ENCODE measurements at places on chromosomes 1 and 21.

DNA sequence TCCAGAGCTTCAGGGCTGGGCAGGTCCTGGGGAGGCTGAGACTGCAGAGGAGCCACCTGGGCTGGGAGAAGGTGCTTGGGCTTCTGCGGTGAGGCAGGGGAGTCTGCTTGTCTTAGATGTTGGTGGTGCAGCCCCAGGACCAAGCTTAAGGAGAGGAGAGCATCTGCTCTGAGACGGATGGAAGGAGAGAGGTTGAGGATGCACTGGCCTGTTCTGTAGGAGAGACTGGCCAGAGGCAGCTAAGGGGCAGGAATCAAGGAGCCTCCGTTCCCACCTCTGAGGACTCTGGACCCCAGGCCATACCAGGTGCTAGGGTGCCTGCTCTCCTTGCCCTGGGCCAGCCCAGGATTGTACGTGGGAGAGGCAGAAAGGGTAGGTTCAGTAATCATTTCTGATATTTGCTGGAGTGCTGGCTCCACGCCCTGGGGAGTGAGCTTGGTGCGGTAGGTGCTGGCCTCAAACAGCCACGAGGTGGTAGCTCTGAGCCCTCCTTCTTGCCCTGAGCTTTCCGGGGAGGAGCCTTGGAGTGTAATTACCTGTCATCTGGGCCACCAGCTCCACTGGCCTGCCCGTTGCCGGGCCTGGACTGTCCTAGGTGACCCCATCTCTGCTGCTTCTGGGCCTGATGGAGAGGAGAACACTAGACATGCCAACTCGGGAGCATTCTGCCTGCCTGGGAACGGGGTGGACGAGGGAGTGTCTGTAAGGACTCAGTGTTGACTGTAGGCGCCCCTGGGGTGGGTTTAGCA lies 9.3 kb downstream of the MYBPH start:
- no peaks in the 10 kb centered on the region for H3K36me3 ChIP-seq
- no peaks in the 10 kb centered on the region for H3K4me1 ChIP-seq
- DNase-seq, result no peak
- no peak overlapping the region for H3K4me3 ChIP-seq
- no peak overlapping the region for H3K27ac ChIP-seq
- no peaks in the 10 kb centered on the region for H3K27me3 ChIP-seq

- no peak for DNase-seq
- peak overlapping the region; percentile 92 for H3K27ac ChIP-seq
- peaks cover 39% of the 10 kb centered on the region for H3K4me1 ChIP-seq
- H3K27me3 ChIP-seq, result no peaks in the 10 kb centered on the region
- H3K4me3 ChIP-seq, result peak overlapping the region; percentile 76
- no peaks in the 10 kb centered on the region for H3K36me3 ChIP-seq
These were observed 856 bp downstream of the FDPS start for GRCh38 chr1:155309423-155310021.

- H3K27me3 ChIP-seq, result no peaks in the 10 kb centered on the region
- no peak for DNase-seq
- H3K27ac ChIP-seq, result no peak overlapping the region
These were observed 139.6 kb downstream of the FOXD2 start for GRCh38 chr1:47577303-47578025.

DNA sequence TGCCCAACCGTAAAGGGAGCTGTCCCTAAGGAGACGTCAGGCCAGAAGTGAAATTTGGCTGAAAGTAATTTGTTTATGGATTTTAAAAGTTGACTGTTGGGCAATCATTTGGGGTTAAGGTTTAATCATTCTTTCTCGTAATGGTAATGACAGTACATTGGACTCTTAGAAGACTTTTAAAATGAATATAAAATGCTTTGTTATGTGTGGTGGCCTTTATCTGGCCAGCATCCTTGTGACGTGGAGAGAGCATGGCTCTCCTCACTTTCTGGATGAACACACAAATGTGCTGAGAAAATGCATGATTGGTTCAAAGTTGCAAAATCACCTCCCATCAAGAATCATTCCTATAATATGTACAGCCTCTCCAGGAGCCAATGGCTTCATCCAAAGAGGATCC lies 160.2 kb downstream of the DHRS3 start:
- H3K27me3 ChIP-seq, result no peaks in the 10 kb centered on the region
- H3K4me3 ChIP-seq, result no peak overlapping the region
- H3K27ac ChIP-seq, result peak overlapping the region; percentile 15
- DNase-seq, result no peak
- H3K36me3 ChIP-seq, result no peaks in the 10 kb centered on the region

DNA sequence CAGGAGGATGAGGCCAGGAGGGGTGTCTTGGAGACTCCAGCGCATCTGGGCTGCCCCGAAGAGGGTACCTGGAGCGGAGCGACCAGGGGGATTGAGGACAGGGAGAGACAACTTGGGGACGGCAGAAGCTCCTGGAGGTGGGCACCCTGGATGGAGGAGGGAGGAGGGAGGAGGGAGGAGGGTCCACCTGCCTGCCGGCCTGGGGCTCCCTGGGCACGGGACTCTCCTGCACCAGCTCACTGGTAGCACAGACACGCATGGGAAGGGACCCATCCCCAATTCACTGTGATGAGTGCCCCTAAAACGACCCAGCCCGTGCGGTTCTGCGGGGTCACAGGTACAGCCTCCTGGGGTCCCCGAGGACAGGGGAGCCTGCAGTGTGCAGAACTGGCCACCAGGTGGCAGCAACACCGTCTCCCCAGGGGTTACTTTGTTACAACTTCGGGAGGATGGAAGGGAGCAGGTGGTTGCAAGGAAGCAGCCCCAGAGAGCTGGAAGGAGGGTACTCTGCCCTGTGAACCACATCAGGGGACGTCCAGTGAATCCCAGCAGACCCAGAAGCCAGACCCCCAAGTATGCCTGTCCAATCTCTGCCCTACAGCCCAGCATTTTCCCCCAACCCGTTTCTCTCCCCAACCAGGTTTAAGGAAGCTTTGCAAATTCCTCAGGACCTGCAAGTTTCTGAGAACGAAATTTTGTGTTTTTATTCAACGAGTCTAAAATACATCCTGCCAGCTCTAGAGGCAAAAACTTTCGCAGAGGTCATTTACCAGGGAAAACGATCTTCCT lies 482.4 kb downstream of the NPHP4 start:
- H3K27ac ChIP-seq, result no peak overlapping the region
- peak; percentile 50 for DNase-seq
- H3K4me3 ChIP-seq, result no peak overlapping the region
- H3K4me1 ChIP-seq, result no peaks in the 10 kb centered on the region
- no peaks in the 10 kb centered on the region for H3K27me3 ChIP-seq

- no peaks in the 10 kb centered on the region for H3K36me3 ChIP-seq
- no peak for DNase-seq
- no peak overlapping the region for H3K27ac ChIP-seq
- H3K4me1 ChIP-seq, result no peaks in the 10 kb centered on the region
- H3K27me3 ChIP-seq, result no peaks in the 10 kb centered on the region
- H3K4me3 ChIP-seq, result no peak overlapping the region
These were observed 91.4 kb upstream of the LYPLAL1 start for GRCh38 chr1:219081943-219082925.

DNA sequence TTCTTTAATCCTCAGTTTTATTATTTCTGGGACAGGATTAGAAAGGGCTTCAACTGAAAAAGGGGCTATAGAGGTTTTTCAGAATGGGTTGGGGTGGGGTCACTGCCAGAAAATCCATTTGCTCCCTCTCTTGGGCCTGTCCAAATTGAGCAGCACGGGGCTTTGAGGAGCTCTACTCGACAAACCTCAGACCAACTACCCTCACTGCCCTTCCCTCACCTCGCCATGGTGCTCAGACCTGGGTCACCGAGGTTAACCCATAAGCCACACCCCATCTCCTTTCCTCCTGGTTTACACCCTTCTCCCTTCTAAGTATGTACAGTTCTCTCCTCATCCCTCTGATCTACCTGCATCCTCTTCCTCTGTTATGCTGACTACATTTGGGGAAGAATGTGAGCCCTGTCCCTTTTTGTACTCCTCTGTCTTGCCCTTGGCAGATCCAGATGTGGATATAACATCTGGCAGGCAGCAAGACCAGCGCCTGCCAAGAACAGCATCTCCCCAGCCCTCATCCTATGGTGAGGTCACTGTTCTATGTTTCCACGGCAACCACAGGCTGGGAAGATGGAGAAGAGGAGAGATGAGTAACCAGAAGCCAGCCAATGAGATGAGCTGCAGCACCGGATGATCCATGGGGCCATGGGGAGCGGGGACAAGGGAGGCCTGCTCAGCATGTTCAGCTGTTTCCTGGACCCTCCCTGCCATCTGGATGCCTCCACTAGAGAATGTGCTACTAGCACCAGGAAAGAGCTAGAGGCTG lies 3.7 kb upstream of the FABP3 start:
- no peaks in the 10 kb centered on the region for H3K36me3 ChIP-seq
- H3K4me1 ChIP-seq, result peaks cover 14% of the 10 kb centered on the region
- no peak for DNase-seq
- no peak overlapping the region for H3K4me3 ChIP-seq
- no peak overlapping the region for H3K27ac ChIP-seq

DNA sequence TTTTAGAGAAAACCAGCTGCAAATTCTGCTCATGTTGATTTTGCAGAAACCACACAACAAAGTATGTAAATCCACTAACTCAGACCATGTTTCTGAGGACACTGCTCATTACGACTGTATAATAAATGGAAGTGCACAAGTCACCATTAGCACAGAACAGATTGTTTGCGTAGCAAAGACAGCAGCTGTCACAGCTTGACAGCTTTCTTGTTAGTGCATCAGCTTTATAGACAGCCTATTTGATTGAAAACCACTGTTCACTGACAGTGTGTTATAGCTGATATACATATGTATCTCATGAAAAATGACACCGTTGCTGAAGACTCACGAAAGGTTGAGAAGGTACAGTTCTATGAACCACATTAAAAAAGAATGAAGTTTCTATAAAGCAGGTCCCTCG lies 560.2 kb upstream of the ZRANB2 start:
- no peaks in the 10 kb centered on the region for H3K36me3 ChIP-seq
- peaks cover 15% of the 10 kb centered on the region for H3K4me1 ChIP-seq
- DNase-seq, result no peak
- H3K27ac ChIP-seq, result peak overlapping the region; percentile 3

Data from tibial nerve (tissue), 4 donors.